ENCODE measurements at places on chromosomes 5 and 9.

- no peak for DNase-seq
Observed at GRCh38 chr9:96164268-96164683, 137.7 kb downstream of the HSD17B3 start.

DNA sequence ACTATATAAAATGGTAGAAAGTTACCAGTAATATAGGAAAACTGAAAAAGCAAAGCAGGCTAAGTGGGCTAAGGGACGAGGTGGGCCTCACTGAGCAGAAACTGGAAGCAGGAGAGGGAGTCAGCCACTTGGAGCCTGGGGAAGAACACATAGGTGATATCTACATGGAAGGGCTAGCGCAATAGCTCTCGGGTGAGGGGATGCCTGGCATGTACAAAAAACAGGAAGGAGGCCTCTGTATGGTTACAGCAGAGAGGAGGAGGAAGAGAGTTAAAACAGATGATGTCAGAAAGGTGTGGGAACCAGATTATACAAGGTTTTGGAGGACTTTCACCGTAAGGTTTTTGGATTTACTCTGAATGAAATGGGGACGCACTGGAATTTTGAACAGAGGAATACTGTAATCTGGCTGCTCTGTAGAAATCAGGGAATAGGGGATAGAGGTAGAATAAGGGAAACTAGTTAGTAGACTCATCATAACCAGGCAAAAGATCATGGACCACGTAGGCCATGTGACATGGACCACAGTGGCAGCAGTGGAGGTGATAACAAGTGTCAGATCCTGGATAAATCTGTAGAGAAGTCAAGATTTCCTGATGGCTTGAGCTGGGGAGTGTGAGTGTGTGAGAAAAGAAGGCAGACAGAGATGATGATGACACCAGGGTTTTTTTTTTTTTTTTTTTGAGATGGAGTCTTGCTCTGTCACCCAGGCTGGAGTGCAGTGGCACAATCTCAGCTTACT is 52.5 kb downstream of the FNBP1 start:
- no peak for DNase-seq

GRCh38 chr5:175494264-175495183 is 16.2 kb downstream of the SFXN1 start:
- DNase-seq: no peak

GRCh38 chr5:2251751-2252150 is 369.0 kb upstream of the IRX4 start:
- no peak for DNase-seq

DNA sequence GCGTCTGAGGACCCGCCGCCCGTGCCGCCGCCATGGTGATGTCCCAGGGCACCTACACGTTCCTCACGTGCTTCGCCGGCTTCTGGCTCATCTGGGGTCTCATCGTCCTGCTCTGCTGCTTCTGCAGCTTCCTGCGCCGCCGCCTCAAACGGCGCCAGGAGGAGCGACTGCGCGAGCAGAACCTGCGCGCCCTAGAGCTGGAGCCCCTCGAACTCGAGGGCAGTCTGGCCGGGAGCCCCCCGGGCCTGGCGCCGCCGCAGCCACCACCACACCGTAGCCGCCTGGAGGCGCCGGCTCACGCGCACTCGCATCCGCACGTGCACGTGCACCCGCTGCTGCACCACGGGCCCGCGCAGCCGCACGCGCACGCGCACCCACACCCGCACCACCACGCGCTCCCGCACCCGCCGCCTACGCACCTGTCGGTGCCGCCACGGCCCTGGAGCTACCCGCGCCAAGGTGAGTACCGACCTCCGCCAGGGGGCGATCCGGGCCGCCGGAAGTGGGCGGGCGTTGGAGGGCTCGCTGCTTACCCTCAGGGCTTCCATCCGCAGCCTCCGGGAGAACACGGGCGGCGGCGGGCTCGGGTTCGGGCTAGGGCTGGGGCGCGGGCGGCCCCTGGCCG is 8.5 kb downstream of the PRR7 start:
- DNase-seq: no peak

GRCh38 chr5:150401076-150401375 is 11.7 kb downstream of the CD74 start:
- DNase-seq: no peak

DNA sequence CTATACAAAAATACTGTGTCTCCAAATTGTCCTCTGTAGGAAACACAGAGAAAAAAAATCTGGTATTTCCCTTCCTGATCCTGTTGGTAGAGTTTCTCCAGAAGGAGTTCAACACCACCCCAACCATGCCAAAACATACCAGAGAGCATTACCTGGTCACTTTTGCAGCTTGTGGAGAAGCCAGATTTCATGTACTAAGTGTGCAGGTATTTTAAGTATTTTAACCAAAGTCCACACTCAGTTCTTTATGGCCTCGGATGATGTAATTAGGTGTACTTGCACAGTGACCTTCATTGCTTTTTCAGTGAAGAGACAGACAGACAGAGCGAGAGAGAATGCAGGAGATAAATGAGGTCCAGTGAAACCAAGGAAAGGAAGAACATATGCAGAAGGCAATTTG is 2046.8 kb upstream of the CDH9 start:
- no peak for DNase-seq

DNA sequence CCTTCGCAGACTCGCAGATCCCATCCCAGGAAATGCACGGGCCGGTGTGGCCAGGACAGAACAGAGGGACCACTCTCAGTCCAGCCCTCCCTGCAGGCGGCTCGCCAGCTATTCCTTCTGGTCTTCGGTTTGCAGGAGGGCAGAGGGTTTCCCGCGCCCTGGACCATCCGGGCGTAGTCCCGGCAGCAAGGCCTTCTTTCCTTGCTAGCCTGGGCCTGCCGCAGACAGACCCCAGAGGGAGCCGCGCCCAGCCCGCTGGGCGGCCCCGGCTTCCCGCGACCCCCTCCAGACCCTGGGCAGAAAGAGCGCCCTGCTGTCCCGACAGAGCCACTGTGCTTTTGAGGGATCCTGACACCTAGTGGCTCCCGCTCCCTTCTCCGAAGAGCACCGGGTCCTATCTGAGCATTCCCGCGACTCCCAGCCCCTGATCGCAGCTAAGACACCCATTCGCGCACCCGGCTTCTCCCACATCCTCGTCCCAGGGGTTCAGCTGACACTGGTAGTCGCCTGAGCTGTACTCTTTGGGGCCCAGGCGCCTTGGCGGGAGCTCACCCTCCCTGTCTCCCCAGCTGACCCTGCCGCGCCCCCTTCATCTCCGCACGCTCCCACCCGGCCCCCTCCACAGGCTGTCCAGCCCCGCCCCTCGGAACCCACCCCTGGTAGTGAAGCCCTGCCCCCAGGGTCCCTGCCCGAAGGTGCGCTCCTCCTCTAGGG is 1.1 kb downstream of the CFAP90 start:
- DNase-seq: no peak

GRCh38 chr5:44401611-44402010 is 12.4 kb upstream of the FGF10 start:
- no peak for DNase-seq

DNA sequence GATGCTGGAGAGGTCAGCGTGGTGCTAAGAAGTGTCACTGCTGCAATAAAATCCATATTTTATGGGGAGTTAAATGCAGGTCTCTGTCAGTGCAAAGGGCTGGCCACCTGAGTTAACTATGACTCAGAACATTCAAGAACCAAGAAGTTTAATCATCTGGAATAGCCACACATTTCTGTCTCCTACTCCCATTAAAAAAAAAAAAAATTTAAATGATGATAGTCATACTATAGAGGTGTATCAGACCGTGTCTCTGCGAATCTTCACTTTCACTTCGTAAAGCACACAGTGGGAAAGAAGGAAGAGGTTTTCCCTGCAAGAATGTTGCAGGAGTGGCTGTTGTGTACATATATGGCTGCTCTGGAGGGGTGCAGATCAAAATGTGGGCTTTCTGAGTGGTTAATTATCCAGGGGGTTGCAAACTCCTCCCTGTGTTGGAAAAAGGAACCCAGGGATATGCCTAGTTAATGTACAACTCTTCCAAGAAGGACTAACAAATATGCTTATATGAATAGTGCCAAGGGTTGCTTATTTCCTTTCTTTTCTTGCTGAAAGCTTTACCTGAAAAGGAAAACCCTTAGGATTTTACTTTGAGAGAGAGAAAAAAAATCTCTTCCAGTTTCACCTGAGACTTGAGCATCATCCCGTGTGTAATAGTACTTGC is 1.5 kb downstream of the CDH6 start:
- DNase-seq: no peak

GRCh38 chr5:22910523-22910922 is 57.4 kb upstream of the CDH12 start:
- no peak for DNase-seq

GRCh38 chr5:93601071-93601801 is 18.2 kb downstream of the NR2F1 start:
- no peak for DNase-seq

DNA sequence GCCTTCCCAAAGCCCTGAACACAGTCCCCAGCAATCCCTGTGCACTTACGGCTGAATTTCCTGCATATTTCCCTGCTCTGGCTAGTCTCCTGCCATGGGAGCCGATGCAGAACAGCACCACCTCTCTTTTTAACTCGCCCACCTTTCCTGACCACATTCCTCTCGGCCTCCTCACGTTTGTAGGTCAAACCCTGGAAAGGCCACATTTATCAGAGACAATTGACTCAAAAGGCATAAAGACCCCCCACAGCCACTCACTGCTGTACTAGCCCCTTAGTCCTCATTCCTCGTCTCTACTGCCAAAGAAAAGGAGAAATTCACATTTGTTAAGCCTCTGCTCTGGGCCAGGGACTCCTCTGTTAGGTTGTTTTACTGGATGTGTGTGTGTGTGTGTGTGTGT is 43.6 kb downstream of the ENC1 start:
- DNase-seq: no peak

GRCh38 chr5:94884311-94884710 is 265.8 kb downstream of the SLF1 start:
- no peak for DNase-seq

- DNase-seq: no peak
Observed at GRCh38 chr9:124562328-124562727, 55.1 kb upstream of the NR5A1 start.

DNA sequence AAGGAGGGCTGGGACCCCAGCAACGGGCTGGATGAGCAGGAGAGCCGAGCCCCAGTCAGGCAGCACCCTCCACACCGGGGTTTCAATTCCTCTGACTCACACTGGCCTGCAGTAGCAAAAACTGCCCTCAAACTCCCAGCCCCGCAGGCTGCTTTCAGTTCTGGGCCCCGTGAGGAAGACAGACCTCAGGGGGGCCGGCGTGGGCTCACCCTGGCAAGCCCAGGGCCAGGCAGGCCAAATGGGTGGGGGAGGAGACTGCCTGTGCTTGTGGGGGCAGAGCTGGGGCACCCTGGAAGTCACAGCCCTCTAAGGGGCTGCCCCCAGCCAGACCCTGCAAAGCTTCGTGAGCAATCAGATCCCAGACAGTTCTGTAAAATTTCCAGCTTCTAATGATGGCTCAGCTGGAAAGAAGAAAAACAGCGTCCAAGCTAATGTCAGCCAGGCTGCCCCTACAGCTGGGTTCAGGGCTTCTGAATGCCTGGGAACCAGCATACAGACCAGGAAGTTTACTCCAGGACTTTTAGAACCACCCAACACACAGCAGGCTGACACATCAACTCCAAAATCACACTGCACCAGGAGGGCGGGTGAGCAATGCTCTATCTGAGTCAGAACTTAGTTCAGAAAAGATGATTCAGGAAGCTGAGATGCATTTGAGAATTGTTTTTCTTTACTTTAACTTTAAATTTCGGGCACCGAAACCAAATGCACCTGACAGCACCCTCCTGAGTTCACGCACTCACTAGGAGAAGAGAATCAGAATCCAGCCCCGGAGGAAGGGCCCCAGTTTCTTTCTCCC is 34.7 kb downstream of the LPCAT1 start:
- peak; percentile 69 for DNase-seq

Data from amniotic stem cell (primary cell).